Stimulated activated CD8-positive, alpha-beta memory T cell treated with anti-CD3 and anti-CD28 coated beads, Interleukin-7, amount 100 ng/mL, for 4 hours (primary cell): ENCODE measurements at places on chromosomes 5 and 9.

DNA sequence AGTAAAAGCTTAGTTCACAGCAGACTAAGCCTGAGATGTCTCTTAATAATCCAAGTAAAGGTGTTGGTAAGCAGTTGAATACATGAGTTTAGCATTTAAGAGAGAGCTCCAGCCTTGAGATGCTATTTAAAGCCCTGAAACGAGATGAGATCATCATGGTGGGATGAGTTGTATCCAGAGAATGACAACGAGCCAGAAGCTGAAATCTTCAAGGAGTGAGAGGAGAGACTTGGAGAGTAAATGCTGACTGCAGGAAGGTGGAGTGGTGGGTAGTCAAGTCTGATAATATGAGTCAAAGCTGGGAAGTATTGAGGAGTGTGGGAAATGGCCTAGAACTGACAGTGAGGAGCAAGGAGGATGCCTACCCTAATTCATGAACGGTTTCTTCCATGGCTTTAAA is 53.7 kb downstream of the PLAC8L1 start:
- no peak for DNase-seq

- DNase-seq, result no peak
Observed at GRCh38 chr5:59371525-59372127, 521.9 kb downstream of the PDE4D start.

DNA sequence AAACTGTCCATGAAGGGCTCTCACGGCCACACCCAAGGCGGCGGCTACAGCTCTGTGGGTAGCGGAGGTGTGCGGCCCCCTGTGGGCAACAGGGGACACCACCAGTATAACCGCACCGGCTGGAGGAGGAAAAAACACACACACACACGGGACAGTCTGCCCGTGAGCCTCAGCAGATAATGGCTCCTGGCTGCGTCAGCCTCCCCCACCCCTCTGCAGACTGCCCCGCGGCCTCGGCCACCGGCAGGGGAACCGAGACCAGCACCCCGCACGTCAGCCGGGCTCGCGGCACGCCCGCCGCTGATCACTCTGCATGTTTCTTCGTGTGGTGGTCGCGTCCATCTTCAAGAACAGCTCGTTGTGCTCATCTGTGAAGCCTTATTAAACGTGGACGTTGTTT is 41.5 kb downstream of the TENT4A start:
- no peak for DNase-seq

DNA sequence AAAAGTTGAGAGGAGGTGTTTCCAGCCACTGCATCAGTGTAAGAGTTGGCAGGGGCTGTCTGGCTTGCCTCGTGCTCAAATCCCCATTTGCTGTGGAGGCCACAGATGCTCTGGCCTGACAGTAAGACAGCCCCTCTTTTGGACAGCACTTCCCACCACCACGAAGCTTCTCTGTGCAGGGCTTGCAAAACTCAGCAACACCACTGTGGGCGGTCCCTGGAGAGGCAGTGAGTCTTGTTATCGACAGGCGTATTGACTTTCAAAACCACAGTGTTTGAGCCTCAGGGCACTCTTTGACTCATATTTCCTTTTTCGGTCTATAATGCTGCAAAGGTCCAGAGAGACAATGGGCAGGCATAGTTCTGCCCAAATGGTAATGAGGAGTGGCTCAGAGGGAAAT is 539.5 kb downstream of the EBF1 start:
- DNase-seq, result no peak

DNA sequence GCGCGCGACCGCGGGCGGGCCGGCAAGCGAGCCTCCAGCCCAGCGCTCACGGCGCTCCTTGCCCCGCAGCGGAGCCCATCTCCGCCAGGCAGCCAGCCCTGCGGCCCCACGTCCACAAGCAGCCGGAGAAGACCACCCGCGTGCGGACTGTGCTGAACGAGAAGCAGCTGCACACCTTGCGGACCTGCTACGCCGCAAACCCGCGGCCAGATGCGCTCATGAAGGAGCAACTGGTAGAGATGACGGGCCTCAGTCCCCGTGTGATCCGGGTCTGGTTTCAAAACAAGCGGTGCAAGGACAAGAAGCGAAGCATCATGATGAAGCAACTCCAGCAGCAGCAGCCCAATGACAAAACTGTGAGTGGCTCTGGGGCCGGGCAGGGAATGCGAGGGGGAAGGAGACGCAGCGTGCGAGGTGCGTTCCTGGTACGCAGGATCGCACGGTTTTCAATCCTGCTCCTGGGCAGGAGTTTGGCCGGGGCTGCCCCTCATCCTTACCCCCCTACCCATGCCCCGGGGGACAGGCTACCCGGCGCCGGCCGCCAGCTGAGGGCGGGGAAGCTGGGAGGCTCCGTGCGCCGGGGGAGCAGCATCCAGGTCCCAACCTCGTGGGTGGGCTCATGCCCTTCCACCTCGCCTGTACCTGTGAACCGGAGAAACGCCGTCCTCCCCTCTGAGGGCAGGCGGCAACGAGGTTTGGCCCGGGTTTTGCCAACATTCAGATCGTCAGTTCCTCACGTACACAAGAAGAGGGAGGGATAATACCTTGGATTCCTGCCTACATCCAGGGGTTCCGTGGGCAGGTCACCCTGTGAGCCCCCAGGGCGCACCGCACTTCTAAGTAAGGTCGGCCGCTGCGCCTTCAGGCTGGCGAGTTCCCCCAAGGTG is 6.6 kb downstream of the ISL1 start:
- no peak for DNase-seq

DNA sequence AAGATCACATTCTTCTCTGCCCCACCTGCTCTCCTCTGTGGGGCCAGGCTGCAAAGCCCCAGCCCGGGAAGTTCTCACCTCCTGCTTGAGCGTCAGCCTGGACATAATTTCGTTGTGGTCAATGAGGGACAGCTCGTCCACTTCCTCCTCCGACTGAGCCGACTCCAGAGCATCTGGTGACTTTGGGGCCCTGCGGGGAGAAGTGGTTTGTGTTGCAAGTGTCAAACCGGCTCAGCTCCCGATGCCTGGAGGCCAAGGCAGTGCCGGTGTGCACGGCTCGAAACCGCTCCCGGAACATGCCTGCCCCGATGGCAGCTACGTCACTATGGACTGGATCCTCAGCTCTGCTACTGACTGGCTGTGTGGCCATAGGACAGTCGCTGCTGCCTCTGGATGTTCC is 52.8 kb downstream of the PRRT1B start:
- no peak for DNase-seq

DNA sequence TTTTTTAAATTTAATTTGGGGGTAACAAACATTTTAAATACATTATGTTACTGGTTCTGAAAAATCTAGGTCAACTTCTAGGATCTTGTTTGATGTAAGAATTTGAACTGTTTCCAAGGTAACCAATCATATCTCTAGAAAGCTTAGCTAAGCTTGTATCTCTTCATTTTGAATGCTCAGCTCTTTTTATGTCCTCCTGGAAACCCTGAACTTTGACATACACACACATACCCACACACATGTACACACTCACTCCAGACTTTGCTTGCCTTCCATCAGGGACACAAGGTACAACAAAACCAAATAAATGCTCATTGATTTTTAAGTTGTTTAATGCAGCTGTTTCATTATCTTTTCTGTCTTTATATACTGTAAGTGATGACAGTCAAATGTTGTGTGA is 178.5 kb downstream of the RAB3C start:
- no peak for DNase-seq
